ENCODE measurements at places on chromosomes 6 and 20.

- no peak for DNase-seq
Measured at GRCh38 chr6:110543106-110543505, 66.7 kb upstream of the SLC22A16 start.

GRCh38 chr20:24658920-24659660 lies 189.7 kb downstream of the SYNDIG1 start:
- no peak for DNase-seq

GRCh38 chr6:33963136-33963750 lies 159.4 kb upstream of the MLN start:
- no peak for DNase-seq

DNA sequence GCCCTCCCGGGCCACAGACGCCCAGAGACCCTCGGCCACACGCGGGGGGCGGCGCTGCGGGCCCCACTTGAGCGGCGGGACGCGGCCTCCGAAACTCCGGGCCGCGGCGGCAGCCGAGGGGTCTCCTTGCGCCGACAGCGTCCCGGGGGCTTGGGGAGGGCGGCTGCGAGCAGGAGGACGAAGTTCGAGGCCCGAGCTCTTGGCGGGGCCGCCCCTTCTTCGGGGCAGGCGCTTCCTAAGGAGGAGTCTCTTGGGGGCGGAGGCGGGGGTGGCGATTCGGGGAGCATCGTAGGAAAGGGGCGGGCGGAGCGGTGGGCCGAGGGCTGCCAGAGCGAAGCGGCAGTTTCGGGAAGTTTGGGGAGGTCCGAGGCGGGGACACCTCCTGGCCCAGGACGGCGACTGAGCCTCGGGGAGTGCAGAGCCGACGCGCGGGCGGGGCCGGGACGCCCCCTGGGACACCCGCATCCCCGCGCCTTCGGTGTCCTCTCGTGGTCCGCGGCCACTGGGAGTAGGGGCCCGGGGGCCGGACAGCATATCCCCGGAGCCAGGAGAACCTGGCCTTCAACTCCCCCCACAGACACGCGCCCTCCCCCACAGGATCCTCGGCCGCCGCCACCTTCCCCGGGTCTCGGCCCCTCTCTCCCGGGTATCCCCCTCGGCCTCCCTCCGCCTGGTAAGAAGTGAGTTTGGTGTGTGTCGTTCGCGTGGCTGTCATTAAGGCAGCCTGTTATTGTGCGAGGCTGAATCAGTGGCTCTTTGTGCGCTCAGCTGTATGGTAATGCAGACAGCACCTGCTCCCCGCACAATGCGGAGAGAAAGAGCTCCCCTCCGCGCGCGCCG lies 613 bp upstream of the DLL1 start:
- DNase-seq = no peak

- no peak for DNase-seq
Measured at GRCh38 chr6:44676826-44677433, 289.4 kb downstream of the CDC5L start.

GRCh38 chr6:2216794-2217383 lies 28.5 kb downstream of the GMDS start:
- no peak for DNase-seq

DNA sequence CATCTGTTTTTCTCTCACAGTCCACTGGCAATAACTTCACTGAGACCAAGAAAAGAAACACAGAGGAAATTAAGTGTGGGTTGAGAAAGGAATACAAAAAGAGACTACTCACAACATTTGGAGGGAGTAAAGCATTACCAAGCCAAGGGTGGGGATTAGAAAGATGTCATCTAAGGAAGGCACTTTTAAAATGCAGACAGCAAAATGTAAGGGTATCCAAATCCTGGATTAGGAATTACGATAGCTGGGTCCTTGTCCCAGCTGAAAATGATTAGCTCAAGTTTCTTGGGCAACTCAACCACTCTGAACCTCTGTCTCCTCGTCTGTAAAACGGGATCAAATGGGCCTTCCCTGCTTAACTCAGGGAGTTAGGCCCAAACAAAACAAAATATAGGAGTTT lies 2.2 kb downstream of the LEMD2 start:
- peak; percentile 26 for DNase-seq

DNA sequence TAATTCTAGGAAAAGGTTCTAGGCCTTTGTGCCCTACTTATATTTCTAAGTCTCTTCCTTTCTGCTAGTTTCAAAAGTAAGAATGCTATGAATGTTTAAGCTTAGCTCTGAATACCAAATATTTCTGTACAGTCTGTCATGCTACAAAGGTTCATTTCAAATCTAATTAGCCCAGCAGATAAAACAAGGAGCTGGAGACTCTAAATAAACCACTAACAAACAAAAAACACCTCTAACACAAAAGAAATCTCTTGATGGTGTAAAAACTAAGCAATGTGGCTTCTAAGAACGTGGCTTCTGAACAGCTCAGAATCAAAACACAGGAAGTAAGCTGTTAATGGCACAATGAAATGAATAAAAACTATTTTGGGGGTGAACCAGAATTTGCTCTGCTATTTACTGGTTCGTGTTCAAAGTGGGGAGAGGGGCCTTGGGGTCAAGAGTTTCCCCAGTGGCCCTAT lies 198.3 kb downstream of the BCAS1 start:
- peak; percentile 23 for DNase-seq

- DNase-seq = no peak
Measured at GRCh38 chr6:10128721-10129120, 286.2 kb downstream of the TFAP2A start.

DNA sequence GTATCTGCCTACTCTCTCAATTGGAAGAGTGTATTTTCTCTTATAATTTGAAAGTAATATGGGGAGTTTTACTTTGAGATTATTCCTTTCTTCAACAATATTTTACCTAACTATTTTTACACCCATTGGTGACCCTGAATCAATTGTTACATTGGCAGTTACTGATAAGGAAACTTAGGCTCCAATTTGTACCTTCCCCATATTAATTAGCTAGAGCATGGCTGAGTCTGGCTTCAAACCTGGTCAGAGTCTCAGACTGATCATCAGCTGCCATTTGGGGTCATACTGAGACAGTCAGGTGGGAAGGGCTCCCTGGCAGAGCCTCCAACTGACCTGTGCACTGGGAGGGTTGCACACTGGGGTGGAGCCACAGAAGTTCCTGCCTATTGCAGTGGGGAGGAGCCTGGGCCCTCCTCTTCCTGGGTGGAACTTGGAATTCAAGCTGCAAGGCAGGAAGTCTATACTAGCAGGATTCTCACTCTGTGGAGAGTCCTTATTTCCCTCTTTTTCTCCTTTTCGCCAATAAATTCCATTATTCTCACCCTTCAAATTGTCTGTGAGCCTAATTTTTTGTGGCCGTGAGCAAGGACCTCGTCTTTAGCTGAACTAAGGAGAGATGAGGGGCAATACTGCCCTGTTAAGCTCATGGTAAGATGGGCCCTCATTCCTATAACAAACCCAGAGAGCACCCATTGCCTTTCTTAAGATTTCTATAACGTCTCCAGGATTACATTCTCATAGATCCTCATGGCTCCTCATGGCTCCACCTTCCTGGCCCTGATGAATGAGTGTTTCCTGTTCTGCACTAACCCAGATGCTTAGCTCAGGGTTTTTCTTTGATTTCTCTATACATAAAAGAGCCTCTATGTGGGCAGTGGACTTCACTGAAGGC lies 285.1 kb downstream of the ADGB start:
- no peak for DNase-seq

GRCh38 chr20:39899881-39900280 lies 789.2 kb downstream of the MAFB start:
- no peak for DNase-seq

DNA sequence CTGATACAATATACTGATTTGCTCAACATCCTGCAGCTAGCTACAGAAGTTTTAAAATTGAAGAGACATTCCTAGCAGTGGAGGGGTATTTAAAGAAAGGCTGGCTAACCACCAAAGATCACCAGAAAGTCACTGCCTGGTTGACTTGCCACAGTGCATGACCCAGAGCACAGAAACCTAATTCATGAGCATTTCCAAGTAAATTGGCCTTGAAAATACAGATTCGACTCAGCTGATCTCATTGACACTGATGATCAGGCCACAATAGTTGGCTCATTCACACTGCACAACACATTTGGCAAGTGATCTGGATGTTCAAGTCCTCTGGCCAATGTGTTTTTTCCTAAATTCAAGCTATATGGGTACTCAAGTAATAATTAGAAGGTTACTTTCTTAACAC lies 13.3 kb upstream of the TDRD6 start:
- no peak for DNase-seq

GRCh38 chr6:100456141-100456907 lies 8.4 kb downstream of the SIM1 start:
- DNase-seq = peak; percentile 31

DNA sequence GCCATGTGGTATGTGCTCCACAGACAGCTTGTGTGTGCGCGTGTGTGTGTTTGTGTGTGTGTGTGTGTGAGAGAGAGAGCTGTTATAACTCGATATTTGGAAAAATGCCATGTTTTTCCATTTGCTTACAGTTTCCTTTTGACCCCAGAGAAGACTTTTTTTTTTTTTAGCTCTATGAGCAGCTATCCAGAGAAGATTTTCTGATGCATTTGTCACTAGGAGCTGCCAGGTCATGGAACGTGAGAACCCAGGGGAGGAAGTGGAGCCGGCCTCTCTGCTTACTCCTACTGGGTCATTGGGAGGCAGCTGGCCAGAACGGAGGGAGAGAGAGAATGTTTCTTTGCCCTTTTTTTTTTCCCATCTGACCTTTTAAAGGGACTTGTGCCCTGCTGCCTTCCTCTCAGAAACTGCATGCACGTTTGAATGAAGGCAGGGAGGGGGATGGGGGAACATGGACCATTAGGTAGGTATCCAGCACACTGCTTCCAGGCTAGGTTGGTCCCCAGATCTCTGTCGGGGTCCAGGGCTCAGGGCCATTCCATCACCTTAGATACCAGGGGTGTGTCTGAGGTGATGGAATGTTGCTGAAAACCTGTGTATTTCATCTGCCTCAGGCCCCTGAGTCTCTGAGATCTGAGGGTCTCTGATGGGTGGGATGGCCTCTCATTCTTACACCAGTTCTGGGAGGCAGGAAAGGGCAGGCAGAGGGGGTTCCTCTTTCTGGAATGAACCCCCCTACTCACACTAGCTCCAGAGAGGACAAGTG lies 11.2 kb upstream of the MRPS18A start:
- peak; percentile 51 for DNase-seq

GRCh38 chr20:36273414-36274180 lies 32.5 kb upstream of the DLGAP4 start:
- peak; percentile 43 for DNase-seq

DNA sequence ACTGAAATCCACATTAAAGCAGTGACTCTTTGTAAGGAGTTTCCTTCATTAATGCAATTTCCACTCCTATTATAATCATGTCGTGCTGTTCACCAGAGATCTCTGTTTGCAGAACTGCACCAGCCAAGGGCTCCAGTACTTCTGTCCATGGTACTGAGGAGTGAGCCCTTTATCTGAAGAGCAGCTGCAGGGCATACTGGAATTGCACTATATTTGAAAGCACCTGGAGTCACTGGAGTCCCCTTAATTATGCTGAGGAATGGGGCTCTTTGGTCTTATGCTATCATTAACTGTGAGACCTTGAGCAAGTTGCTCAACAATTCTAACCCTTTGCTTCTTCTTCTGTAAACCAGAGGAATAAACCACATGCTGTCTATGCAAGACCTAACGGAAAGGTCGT lies 61.7 kb upstream of the NUP153 start:
- DNase-seq = peak; percentile 33

DNA sequence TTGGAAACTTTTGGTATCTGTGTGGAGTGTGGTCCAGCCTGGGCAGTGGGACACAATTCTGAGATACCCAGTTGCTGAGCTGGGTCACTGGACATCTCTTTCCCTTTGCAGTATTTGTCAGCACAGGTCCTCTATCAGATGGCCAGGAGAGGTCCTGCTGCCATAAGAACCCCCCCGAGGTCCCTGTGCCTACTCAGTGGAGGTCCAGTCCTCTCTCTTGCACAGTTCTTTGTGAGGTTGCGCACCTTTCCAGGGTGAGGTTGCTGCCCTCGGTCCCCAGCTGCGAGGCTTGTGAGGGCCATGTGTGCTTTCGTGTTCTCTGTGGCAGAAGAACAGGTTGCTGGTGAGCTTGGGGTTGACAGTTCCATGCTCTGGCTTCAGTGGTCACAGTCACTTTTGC lies 320.6 kb downstream of the QKI start:
- no peak for DNase-seq

- no peak for DNase-seq
Measured at GRCh38 chr20:21339499-21339898, 36.4 kb downstream of the XRN2 start.

- peak; percentile 56 for DNase-seq
Measured at GRCh38 chr20:45842169-45842812, 8.7 kb downstream of the SNX21 start.

GRCh38 chr6:158377860-158378259 lies 65.6 kb downstream of the TULP4 start:
- peak; percentile 38 for DNase-seq

GRCh38 chr6:137878486-137879285 lies 11.6 kb downstream of the TNFAIP3 start:
- no peak for DNase-seq

Data from fibroblast of the aortic adventitia (primary cell).